ENCODE measurements at places on chromosomes 3 and 15.

GRCh38 chr3:125023833-125024555 lies 31.8 kb downstream of the HEG1 start:
- DNase-seq: no peak

- no peak for DNase-seq
Observed at GRCh38 chr15:68525815-68526214, 53.0 kb upstream of the CORO2B start.

- DNase-seq: no peak
Observed at GRCh38 chr15:65583701-65584100, 27.2 kb downstream of the INTS14 start.

- no peak for DNase-seq
Observed at GRCh38 chr3:154684021-154684420, 254.0 kb upstream of the GPR149 start.

DNA sequence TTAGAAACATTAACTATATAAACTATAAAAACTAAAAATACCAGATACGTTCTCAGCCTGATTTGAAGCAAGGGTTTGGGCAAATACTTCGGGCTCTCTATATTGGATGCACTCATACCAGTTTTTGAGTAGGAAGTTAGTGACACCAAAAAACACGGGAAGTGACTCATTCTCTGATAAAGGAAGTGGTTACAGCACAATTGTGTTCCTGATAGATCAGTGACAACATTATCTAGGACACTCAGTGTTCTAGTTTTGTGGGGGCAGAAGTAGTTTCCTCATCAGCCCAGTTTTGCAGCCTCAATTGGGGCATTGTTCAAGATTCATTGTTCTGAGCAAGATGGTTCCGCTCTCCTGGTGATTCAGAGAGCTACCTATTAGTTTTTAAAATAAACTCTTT lies 469.6 kb upstream of the DPPA4 start:
- DNase-seq: no peak

- no peak for DNase-seq
Observed at GRCh38 chr3:160006282-160007163, 17.9 kb downstream of the IL12A start.

GRCh38 chr3:42148982-42149432 lies 57.9 kb downstream of the TRAK1 start:
- no peak for DNase-seq
